K562 (cell line): ENCODE measurements at places on chromosomes 11 and 22. TPM values are rescaled to one million over a fixed set of nuclear protein-coding genes. Genes with fewer than 3 reads are reported as not detected.

DNA sequence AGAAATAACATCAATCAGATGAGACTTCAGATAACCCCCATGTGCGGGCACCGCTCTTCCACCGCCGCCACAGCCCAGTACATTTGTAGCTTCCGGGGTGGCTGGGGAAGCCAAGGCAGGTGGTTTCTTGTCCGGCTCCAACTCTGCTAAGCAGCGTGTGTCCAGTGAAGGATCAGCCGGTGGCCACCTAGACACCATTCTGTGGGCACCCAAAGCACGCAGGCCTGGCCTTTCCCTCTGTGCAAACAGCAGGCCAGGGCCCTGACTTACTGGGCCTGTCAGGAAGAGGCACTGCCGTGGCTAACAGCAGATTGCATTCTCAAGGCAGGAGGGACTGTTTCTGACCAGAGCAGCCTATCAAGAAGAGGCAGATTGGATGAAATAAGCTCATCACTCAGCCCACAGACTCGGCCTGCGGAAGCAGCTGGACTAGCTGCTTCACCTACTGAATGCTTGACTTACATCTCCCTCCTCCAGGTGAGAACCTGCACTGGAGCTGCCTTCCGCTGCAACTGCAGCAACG is 74.8 kb downstream of the ETS1 start:
- no peaks in the 10 kb centered on the region; the same call in 2 of the 3 replicates for H3K4me1 ChIP-seq
- no peaks in the 10 kb centered on the region for H3K36me3 ChIP-seq
- H3K27ac ChIP-seq: no peak overlapping the region

GRCh38 chr11:80327956-80328614 is 887.3 kb upstream of the TENM4 start:
- H3K4me1 ChIP-seq: no peaks in the 10 kb centered on the region
- no peaks in the 10 kb centered on the region for H3K27me3 ChIP-seq
- no peak overlapping the region for H3K27ac ChIP-seq
- no peak overlapping the region for H3K4me3 ChIP-seq
- no peaks in the 10 kb centered on the region for H3K36me3 ChIP-seq

GRCh38 chr11:106389101-106389500 is 311.6 kb downstream of the AASDHPPT start:
- no peak overlapping the region for H3K27ac ChIP-seq
- DNase-seq: no peak
- H3K4me1 ChIP-seq: no peaks in the 10 kb centered on the region
- H3K4me3 ChIP-seq: no peak overlapping the region

DNA sequence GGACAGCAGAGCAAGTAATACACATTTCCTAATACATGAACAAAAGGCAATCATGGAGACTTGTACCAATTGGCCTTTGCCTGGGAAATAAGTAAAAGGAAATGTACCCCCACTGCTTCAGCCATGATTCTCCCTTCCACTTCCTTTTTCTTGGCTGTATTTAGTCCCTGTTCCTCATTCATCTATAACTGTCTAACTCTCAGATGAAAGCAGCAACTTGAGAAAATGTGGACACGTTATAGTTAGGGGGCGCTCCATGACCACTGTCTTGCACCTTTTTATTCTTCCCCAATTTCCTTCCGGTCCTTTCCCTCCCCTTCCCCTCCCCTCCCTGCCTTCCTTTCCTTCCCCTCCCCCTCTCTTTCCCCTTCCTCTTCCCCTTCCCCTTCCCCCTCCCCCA is 61.3 kb upstream of the BARX2 start:
- no peak overlapping the region for H3K4me3 ChIP-seq
- H3K27ac ChIP-seq: no peak overlapping the region
- no peaks in the 10 kb centered on the region for H3K36me3 ChIP-seq
- no peaks in the 10 kb centered on the region for H3K4me1 ChIP-seq

GRCh38 chr11:7527029-7527428 is 13.2 kb downstream of the PPFIBP2 start:
- no peak overlapping the region for H3K27ac ChIP-seq
- H3K4me1 ChIP-seq: no peaks in the 10 kb centered on the region
- H3K36me3 ChIP-seq: no peaks in the 10 kb centered on the region
- DNase-seq: no peak
- peaks cover 8% of the 10 kb centered on the region; the same call in 1 of the 3 replicates for H3K27me3 ChIP-seq
- H3K4me3 ChIP-seq: no peak overlapping the region

DNA sequence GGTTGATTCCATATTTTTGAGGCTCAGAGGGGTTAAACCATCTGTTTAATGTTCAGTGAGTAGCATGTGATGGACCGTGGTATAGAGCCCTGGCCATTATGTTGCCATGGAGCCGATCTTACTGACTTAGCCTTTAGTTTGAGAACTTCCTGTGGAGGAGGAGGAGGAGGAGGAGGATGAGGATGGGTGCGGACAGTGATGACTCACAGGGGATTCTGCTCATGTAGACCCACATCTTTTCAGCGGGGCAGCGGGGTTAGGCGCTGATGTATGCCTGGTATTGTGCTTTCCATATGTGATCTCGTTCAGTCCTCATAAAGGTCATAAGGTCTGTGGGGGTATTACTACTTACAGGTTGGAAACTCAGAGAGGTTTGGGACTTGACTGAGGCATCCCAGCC is 13.9 kb downstream of the STX3 start:
- H3K36me3 ChIP-seq: peaks cover 25% of the 10 kb centered on the region; the same call in 2 of the 3 replicates
- H3K27ac ChIP-seq: no peak overlapping the region
- H3K27me3 ChIP-seq: no peaks in the 10 kb centered on the region
- no peak overlapping the region for H3K4me3 ChIP-seq
- H3K4me1 ChIP-seq: peaks cover 48% of the 10 kb centered on the region

- H3K4me1 ChIP-seq: no peaks in the 10 kb centered on the region
- H3K27me3 ChIP-seq: peaks cover 8% of the 10 kb centered on the region; the same call in 2 of the 3 replicates
- H3K36me3 ChIP-seq: no peaks in the 10 kb centered on the region
- H3K27ac ChIP-seq: no peak overlapping the region
- no peak overlapping the region for H3K4me3 ChIP-seq
Measured at GRCh38 chr11:1150116-1150515, 7.6 kb upstream of the MUC5AC start.

DNA sequence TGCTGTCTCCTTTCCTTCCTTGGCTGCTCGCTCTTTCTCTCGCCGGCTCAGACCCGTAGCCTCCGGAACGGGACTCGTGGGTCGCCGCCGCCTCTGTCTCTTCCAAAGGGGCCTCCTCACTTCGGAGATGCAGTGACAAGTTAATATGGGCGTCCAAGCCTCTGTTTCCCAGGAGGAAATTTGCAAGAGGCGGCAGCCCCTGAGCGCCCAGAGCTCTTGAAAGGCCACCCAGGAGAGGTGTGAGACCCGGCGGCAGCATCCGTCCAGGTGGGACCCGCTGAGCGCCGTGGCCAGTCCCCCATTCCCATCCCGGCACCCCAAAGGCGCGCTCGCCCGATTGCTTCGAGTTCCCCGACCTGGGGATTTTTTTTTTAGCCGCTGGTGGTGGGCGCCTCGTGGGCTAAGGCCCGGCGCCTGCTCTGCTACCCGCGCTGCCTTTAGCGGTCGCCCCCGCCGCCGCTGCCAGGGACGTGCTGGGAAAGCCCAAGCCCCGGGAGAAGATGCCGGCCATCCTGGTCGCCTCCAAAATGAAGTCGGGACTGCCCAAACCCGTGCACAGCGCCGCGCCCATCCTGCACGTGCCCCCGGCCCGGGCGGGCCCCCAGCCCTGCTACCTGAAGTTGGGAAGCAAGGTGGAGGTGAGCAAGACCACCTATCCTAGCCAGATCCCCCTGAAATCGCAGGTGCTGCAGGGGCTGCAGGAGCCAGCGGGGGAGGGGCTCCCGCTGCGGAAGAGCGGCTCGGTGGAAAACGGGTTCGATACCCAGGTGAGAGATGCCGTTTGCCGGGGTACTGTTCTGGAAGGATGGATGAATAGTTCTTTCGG is 772 bp downstream of the NAV2 start:
- peaks cover 32% of the 10 kb centered on the region for H3K4me1 ChIP-seq
- no peak for DNase-seq
- peaks cover 6% of the 10 kb centered on the region for H3K27me3 ChIP-seq

GRCh38 chr11:129102225-129102624 is 89.9 kb downstream of the ARHGAP32 start:
- no peak overlapping the region for H3K4me3 ChIP-seq
- no peaks in the 10 kb centered on the region for H3K27me3 ChIP-seq
- H3K27ac ChIP-seq: no peak overlapping the region
- H3K4me1 ChIP-seq: no peaks in the 10 kb centered on the region
- no peak for DNase-seq

Gene JAML
- total RNA-seq: 0.22 and 0.47 TPM in 2 replicates

- no peaks in the 10 kb centered on the region for H3K4me1 ChIP-seq
- H3K36me3 ChIP-seq: no peaks in the 10 kb centered on the region
- no peak overlapping the region for H3K27ac ChIP-seq
- no peaks in the 10 kb centered on the region for H3K27me3 ChIP-seq
- no peak for DNase-seq
Measured at GRCh38 chr11:79018371-79018849, 422.4 kb downstream of the TENM4 start.
